GM18507 (cell line): ENCODE measurements at places on chromosomes 7 and 10.

DNA sequence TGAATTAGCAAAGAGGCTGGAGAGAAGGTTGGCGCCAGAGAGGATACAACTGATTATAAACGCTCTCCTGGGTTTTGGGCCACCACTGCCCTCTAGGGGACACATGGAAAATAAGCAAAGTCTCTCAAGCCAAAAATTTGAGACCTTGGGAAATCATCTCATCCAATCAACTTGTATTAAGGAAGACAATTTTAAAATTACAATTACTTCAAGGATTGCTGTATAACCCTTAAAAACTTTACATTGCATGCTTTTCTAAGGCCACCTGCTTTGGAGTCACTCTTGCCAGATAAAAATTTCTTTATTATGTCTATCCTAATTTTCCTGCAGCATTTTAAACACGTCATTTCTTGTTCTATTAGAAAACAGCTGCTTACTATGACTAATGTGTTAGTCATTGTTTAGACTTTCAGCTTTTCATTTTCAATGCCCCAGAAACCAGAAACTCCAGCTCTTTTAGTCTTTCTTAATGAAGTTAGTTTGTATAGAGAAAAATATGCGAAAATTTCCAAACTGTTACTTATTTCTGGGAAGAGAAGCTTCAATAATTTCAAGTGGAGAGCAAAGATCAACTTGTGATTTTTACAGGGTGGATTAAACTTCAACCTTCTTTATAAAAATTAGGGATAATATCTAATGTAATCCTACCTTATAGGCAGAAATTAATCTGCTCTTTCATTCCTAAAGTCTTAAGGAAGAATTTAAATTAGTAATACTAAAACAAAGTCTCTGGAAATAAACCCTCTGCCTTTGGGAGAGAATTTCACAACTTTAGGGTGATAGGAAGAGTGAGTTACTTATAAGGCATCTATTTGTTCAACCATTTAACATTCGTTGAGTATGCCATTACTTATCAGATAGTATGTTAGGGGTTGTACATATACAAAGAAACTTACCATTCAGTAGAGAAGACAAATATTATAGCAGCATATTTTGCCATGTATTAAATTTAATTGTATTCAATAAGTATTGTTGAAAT, 20.6 kb upstream of the RHOBTB1 start:
- peak; percentile 7 for DNase-seq

- no peak for DNase-seq
These were observed 4.2 kb downstream of the ATP6V0E2 start for GRCh38 chr7:149877890-149878522.

DNA sequence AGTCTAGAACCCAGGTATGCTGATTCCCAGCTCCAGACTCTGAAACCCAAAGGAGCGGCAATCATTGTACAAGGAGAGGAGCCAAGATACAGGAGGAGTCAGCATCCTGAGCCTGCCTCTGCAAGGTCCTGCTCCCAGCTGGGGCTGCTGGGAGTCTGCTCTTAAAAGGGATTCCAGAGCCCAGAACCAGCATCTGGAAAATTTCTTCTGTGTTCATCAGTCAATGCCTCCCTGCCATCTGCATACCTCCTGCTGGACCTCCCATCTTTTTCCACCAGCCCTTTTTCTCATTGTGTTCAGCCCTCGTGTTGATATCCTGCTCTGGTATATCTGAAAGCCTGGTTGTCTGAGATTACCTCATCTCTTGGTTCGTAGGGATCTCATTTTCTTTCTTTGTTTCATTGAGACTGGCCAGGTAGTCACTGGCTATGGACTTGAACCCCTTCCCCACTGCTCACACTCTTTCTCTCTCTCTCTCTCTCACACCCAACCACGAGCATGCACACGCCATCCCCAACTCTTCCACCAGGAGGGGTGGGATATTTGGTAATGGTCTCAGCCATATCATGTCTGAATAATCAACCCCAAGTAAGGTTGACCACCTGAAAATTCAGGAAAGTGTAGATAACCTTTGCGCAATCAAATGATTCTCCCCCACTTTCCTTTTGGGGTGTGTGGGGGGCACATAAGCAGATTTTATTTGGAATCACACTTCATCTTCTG, 608.8 kb downstream of the LRMDA start:
- no peak for DNase-seq

DNA sequence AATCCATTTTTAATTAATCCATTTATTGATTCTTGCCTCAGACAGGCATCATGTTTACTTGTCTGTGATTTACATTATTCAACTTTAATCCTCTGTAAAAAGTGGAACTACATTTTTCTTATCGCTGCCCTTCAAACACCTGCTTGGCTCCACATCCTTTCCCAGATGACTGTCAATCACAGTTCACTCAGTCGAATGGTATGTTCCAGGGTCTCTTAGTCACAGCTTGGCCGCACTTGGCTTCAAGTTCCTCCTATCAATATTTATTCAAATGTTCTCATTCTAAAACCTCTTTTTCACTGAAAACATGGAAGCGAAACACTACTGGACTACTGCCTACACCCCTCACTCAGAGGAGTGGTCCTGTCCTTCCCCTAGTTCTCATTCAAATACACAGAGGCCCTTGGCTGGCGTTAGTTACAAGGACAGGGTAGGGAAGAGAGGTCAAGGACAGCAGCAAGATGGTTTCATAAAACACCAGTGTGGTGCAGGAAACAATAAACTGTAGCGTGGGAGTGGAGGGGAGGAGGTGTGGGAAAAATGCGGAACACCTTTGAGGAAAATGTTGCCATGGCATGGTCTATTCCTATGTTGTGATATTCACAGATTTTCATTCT, 143.2 kb downstream of the USP6NL start:
- DNase-seq = no peak

GRCh38 chr7:45915606-45916005, 5.5 kb downstream of the IGFBP3 start:
- DNase-seq = no peak
